ENCODE measurements at places on chromosomes 1 and 21.
A peak's percentile ranks its signal among the peaks of the same experiment; 100 is the strongest.

GRCh38 chr21:46442938-46443337 is 15.8 kb upstream of the DIP2A start:
- DNase-seq = no peak

DNA sequence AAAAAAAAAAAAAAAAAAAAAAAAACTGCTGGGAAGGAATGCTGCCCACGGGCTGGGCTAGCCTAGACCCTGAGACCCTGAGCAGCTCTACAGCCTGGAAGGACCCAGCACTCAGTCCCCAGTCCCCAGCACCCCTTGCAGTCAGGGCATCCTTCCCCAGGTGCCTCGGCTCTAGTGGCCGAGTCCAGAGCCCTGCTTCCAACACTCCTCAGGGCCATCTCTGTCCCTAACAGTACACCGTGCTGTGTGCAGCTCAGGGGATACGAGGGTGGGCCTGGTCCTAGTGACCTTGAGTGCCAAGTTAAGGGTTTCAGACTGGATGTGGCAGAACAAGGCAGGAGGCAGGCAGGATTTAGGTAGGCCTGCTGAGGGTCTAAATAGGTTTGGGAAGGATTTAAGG is 50.2 kb upstream of the LRP8 start:
- DNase-seq = no peak

- DNase-seq = no peak
Measured at GRCh38 chr1:217985641-217986040, 299.5 kb upstream of the RRP15 start.

GRCh38 chr1:183982172-183982963 is 55.2 kb downstream of the COLGALT2 start:
- no peak for DNase-seq

DNA sequence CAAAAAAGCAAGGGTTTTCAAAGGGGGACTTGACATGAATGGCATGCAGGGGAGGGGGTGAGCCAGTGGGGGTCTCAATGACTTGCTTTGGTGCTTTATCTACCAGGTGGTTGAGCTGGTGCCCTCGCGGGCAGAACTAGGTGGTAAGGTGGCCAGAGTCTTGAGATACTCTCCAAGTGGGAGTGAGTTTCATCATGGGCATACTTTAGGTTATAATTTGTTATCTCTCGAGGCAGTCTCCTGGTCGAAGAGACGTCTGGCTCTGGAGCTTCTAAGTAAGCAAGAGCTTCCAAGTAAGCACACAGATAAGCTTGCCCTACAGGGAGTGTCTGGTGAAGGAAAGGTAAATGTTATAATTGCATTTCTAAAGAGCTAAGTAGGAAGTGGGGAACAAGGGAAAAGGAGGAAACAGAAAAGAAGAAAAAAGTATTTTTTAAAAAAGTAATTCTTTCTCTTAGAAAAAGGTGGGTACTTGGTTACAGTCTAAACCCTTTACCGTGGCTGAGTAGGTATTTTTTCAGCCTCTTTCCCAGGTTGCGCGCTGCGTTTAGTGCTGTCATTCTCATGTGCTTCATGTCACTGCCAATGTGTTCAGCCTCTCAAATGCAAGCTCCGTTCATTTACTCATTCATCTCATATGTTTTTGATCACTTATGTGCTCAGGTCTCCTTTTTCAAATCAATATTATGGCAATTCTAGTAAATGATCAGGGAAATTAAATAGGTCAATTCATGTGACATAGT is 31.6 kb upstream of the DNAJC6 start:
- DNase-seq = no peak

DNA sequence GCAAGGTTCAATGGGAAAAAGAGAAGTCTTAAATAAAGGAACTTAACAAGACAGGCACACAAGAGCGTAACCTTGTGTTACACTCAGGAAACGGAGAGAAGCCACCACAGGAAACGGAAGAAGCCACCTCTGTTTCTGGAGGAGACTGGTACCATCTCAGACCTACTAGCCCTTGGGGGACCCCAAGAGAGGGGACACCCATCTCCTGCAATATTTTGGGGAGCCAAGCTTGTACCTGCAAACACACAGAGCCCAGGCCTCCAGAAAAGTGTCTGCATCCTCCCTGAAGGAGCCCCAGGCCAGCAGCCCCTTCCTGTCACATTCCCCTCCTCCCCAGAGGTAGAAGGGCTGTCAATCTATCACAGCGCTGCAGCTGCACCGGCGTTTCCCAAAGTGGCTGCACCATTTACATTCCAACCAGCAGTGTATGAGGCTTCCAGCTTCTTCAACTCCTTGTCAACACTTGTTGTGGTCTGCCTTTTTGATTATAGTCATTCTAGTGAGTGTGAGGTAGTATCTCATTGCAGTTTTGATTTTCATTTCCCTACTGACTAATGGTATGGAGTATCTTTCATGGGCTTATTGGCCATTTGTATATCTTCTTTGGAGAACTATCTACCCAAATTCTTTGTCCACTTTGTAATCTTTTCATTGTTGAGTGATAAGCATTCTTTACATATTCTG is 23.0 kb upstream of the PADI1 start:
- no peak for DNase-seq

GRCh38 chr1:63790989-63791388 is 17.2 kb downstream of the ROR1 start:
- DNase-seq = no peak

DNA sequence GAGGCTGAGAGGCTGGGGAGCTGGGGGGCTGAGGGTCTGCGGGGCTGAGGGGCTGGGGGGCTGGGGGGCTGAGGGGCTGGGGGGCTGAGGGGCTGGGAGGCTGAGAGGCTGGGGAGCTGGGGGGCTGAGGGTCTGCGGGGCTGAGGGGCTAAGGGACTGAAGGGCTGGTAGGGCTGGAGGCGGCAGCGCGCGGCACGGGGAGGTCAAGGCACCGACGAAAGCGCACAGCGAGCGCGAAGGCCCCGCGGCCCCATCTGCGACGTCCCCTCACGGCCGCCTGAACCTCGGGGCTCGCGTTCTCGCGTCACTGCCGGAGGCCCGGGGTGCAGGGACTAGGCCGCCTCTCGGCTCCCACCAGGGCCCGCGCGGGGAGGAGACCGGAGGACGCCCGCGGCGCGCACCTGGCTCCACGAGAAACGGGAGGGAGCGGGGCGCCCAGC is 356 bp downstream of the INTS11 start:
- DNase-seq = no peak

- DNase-seq = no peak
Measured at GRCh38 chr1:217088521-217089284, 365.5 kb upstream of the ESRRG start.

GRCh38 chr1:40985875-40986274 is 6.4 kb downstream of the CTPS1 start:
- DNase-seq = no peak

DNA sequence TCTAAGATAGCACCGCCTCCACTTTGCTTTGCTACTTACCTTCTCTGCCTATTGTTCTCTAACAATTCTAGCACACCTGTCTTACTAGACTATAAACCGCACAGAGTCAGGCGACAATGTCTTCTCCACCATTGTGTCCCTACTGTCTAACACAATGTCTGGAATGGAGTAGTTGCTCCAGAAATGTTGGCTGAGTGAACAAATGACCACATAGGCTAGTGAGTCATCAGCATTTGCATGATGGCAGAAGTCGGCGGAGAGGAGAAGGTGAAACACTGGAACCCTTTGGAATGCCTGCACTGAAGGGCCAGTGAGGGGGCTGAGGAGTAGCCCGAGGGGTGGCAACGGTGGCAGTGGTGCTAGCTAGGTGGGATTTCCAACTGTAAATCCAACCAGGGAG is 14.0 kb upstream of the PABPC4 start:
- no peak for DNase-seq

GRCh38 chr1:221477252-221477651 is 264.6 kb downstream of the DUSP10 start:
- no peak for DNase-seq

DNA sequence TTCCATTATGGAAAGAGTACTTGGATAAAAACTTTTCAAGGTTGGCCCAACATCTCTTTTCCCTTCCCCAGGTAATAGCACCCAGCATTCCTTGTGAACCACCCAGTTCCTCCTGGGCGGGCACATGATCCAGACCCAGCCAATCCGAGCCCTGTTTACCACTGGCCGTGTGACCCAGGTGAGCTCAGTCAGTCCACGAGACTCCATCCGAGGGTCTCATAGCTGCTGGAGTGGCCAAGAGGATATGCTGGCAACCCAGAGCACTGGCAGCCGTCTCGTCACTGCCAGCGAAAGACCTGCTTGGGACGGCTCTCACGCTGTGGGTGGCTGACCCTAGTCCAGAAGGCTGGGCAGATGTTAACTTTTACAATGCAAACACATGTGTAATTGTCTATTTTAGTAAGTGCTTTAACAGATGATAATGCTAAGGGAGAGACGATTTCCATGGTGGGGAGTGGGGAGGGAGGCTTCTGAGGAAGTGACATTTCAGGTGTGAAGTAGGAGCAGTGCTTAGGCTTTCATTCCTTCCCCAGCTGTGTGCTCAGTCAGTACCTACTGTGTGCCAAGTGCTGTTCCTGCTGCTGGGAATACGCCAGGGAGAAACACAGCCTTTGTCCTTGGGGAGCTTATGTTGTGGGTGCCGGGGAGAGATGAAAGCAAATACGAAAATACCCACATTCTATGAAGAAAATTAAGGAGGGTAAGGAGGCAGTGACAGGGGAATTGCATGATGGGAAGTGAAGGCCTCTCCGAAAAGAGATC is 24.5 kb downstream of the PARK7 start:
- no peak for DNase-seq

DNA sequence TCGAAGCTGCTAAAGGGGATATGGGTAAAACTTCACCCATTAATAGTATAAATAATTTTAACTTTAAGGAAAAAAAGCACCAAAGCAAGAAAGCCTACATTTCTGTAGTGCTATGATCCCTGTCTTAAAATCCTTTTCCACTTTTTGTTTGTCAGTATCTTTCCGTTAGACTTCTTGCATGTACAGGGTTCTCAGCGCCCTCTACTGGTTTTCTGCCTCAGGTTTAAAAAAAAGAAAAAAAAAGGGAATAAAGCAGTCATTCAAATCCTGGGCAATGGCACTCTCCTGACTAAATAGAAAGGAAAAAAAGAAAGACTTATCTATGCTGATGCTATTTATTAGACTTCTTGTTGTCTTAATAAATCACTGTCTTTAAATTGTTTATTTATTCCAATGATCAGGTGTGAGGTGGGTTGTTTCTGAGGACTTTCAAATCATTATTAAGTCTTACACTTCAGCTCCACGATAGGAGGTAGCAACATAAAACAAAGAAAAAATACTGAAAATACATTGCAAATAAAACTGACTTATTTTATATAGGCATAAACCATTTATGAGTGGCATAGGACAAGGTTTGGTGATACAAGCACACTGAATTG is 475.4 kb upstream of the NR5A2 start:
- DNase-seq = peak; percentile 36

DNA sequence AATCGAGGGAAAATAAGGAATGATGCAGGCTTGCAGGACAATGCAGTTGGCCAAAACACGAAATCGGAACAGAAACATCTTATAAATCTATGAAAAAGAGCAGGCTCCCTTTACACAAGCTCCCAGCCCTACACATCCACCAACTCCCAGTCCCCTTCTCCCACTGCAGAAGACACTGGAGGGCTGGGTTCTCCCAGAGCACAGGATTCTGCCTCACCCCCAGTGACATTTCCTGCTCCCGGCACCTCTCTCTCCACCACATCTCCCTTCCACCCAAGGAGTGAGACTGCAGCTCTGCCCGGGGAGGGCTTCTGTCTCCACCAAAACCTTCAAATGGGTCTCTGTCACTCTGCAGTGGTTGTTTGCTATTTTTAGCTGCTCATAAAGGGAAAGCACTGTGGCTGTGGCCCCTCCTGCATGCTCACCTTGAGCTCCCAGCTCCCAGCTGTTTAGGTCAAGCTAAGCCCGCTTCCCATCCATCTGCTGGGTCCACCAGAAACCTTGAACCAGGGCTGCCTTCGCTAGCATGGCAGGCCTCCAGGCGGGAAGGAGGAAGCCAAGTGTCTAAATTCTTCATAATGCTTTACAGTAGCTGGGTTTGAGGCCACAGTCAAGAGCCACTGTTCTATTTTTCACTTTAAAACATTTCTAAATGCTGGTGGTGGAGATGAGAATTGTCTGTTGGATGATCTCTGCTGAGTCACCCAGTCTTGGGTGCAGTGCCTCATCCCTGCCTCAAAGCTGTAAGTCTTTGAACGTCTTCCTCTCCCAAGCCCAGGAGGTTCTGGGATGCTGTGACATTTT is 3.3 kb upstream of the C2CD2 start:
- no peak for DNase-seq

DNA sequence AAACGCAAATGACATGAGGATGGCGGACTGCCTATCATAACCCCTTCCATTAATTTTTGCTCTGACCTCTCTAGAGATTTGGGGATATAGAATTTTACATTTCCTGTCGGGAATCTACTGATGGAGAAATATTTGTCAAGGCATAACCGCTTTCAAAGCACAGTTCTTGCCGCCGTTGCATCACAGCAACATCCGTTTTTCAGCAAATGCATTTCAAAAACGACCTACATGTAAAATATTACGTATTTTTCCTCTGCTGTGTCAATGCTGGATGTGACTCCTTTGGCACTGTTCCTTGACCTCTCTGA is 4.9 kb downstream of the MIER1 start:
- no peak for DNase-seq

DNA sequence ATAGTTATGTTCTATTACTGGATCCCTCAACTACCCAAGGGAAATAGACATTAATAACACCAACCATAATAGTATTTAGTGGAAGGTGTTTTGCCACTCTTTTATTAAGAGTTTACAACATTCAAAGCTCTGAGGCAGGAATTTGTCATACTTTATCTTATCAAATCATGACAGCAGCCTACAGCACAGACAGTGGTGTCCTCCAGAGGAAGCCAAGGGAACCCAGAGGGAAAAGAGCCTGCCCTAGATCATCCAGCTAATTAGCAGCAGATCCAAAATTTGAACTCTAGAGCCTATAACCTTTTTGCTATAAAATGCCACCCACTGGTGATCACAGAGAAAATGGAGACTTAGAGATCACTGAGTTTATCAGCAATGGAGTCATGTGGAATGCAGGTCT is 18.2 kb downstream of the VAV3 start:
- no peak for DNase-seq

GRCh38 chr1:59549903-59550302 is 253.0 kb downstream of the FGGY start:
- DNase-seq = no peak

- no peak for DNase-seq
Measured at GRCh38 chr1:45334308-45335245, 5.4 kb upstream of the TOE1 start.

GRCh38 chr21:16568244-16568643 is 838.5 kb downstream of the USP25 start:
- no peak for DNase-seq

- DNase-seq = peak; percentile 41
Measured at GRCh38 chr1:111739925-111740765, 950 bp upstream of the INKA2 start.

Measured in NCI-H2029 (cell line).